ENCODE measurements at places on chromosomes 4 and X. TPM values are rescaled to one million over a fixed set of nuclear protein-coding genes. Genes with fewer than 3 reads are reported as not detected.

Gene SOX3
- total RNA-seq: not detected

Gene CXorf65
- not detected for total RNA-seq

Gene UGT2B15
- total RNA-seq: not detected

Gene DCAF4L1
- 0.11 TPM for total RNA-seq

Gene GAGE12F
- total RNA-seq: not detected

Gene DCLK2
- total RNA-seq: 11.1 TPM

Gene CXCL3
- 0.88 TPM for total RNA-seq

Gene UNC5C
- 7.7 TPM for total RNA-seq

Gene PCYT1B
- total RNA-seq: 11.1 TPM

Gene PABPC1L2A
- total RNA-seq: not detected

Gene SYTL5
- 0.20 TPM for total RNA-seq

Gene GIMD1
- not detected for total RNA-seq

Gene DUSP21
- total RNA-seq: not detected

Gene ARL9
- total RNA-seq: not detected

Gene DACH2
- total RNA-seq: 0.19 TPM

Gene PSMD10
- 24.7 TPM for total RNA-seq

Gene MND1
- total RNA-seq: 0.41 TPM

Gene TLR3
- 8.1 TPM for total RNA-seq

Gene ETDA
- not detected for total RNA-seq

Gene NLGN3
- total RNA-seq: 1.1 TPM

Gene HAND2
- total RNA-seq: 141 TPM

Gene ERVMER34-1
- 3.8 TPM for total RNA-seq

Gene TCEAL7
- 8.5 TPM for total RNA-seq

Gene SHROOM2
- total RNA-seq: 4.0 TPM

Gene SPACA5
- total RNA-seq: not detected

Gene PNCK
- total RNA-seq: 10.0 TPM

Gene CLTRN
- total RNA-seq: 0.29 TPM

Gene XG
- total RNA-seq: 1.1 TPM

Gene REELD1
- total RNA-seq: not detected

Gene MTMR8
- 0.88 TPM for total RNA-seq

Gene SPANXN4
- not detected for total RNA-seq

Gene FRG2
- not detected for total RNA-seq

Gene PASD1
- not detected for total RNA-seq

Gene DIPK2B
- total RNA-seq: 8.4 TPM

Gene TRIM75
- total RNA-seq: not detected

Gene MAGEA9B
- not detected for total RNA-seq

Gene PRAF2
- 15.0 TPM for total RNA-seq

Gene FANCB
- total RNA-seq: 1.1 TPM

Gene MAGIX
- total RNA-seq: 9.0 TPM

Gene VCX3A
- total RNA-seq: not detected

Gene NEUROG2
- total RNA-seq: not detected

Gene SPANXA1
- total RNA-seq: not detected

Gene FMR1
- total RNA-seq: 40.0 TPM

Gene TRIM60
- not detected for total RNA-seq

Gene GSX2
- not detected for total RNA-seq

Gene GLUD2
- total RNA-seq: 1.6 TPM

Data from right cardiac atrium (tissue), 5 donors.